ENCODE measurements at places on chromosomes 6 and 20.

- no peak for DNase-seq
These were observed 116.6 kb upstream of the PROKR2 start for GRCh38 chr20:5433352-5433751.

GRCh38 chr20:6740096-6740495, 27.4 kb upstream of the BMP2 start:
- DNase-seq: no peak

DNA sequence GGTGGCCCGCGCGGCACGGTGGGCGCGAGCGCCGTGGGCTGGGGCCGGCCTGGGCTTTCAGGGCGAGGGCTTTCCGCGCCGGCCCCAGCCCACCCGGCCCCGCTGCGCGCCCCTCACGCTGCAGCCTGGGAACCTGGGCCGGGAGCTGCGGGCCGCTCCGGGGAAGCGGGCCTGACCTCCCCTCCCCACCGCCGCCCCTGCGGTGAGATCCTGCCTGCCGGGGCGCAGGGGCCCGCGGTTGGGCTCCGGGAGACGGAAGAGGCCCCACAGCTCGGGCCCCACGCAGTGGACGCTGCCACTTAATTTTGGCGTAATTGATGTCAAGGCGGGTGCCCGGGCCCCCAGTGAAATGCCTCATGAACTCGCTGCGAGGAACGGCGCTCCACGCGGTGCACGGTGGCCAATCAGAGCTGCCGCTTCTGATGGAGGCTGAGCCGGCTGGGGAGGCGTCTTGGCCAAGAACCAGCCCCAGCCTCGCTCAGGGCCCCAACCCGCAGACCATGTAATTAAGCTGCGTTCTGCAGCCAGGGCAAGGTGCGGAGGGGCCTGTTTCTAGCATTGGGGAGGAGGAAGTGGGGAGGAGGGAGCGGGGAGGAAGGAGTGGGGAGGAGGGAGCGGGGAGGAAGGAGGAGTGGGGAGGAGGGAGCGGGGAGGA, 96.1 kb upstream of the BHLHE23 start:
- peak; percentile 67 for DNase-seq

DNA sequence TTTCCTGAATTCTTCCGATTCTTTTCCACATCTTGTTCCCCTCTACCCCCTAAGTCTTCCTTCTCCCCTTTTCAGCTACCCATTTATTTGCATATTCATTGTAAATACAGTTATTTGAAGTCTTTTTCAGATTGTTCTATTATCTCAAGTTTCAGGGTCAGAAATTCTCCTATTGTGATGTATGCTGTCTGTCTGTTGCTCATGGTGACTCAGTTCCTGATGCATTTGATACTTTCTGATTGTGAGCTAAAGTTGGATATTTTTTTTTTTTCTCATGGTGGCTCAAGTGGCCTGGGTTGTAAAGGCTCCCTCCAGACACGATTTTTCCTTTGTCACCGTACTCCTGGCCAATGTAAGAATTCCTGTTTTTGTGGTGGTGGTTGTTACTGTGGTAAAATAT, 4.9 kb upstream of the PI16 start:
- no peak for DNase-seq

DNA sequence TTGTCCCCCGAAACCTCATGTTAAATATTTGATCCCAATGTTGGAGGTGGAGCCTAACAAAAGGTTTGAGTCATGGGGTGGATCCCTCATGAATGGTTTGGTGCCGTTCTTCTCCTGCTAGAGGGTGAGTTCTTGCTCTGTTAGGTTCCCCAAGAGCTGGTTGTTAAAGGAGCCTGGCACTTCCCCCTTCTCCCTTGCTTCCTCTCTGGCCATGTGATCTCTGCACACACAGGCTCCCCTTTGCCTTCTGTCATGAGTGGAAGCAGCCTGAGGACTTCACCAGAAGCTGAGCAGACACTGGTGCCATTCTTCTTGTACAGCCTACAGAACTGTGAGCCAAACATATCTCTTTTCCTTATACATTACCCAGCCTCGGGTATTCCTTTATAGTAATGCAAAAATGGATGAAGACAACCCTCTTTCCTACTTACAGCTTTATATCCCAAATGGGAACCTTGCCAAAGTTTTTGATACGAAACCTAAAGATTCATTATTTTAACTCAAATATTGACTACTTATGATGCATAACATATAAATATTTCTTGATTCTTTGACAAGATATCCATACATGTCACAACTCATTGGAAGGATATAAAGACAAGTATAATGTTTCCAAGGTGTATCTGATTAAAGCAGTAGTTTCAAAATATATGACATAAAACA, 61.0 kb downstream of the RNF182 start:
- no peak for DNase-seq

DNA sequence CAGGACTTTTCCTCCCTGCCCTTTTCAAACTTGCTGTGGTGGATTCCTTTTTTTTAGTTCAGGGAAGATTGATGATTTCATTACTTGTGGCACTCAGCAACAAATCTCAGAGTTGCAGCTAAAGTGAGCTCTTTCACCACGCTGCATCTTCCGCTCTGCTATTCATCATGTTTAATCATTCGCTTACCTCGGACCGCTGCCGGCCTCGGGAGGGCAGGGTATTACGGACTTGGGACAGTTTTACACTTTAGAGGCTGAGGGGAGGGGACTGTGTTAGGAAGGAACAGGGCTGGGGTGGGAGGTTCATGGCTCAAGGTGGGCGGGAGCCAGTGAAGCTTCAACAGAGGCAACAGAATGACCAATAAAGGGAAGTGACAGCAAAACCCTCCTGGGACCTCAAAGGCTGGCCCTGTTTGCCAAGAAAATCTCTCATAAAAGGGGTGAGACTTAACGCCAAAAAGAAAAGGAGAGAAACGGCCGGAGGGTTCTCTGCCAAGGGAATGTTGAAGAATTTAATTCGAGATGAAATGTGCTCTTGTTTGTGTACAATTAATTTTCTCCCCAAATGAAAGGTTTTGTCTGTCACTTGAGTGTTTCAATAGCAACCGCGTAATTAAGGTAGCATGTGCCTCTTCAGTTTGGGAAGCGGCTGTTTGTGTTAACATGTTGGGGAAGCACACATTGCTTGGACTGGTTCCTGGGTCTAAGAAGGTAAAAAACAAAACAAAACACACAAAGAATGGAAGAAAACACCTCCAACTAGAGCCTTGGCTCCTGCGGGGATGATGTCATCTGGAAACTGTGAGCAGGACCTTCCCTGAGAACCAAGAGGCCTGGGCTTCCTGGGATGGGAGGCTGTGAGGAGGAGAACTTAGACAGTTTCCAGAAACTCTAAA, 72.5 kb upstream of the SULF2 start:
- no peak for DNase-seq

DNA sequence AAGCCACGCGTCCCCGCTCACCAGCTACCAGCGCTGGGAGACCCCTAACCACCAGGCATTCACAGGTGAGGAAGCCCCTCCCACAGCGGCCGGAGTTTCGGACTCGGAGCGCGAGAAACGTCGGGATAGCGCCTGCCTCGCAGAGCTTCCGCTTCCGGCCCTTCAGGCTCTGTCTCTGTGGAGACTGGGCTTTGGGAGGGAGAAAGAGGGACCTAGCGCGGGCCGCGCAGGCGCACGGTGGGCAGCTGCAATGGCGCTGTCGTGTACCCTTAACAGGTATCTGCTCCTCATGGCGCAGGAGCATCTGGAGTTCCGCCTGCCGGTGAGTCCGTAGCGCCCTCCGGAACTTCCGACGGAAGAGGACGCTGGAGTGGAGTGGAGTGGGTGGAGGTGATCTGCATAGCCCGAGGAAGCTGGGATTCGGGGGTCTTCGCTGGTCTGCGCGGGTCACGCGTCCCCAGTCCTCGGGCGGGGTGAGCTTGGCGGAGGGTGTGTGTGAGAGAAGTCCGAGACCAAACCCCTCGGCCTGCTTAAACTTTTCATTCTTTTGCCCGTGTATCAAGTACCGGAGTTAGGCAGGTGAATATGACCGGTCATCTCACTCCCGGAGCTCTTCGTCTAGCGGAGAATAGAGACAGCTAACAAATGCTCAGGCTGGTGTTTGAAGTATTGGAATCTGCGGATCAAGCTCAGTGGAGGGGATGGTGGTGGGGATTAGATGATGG, at the start of gene TRMT11:
TSS of gene TRMT11 (plus strand) at position 240 of the 725 bp plus-strand sequence. CDS start at position 251, 11 bp downstream.
- peak; percentile 69 for DNase-seq

DNA sequence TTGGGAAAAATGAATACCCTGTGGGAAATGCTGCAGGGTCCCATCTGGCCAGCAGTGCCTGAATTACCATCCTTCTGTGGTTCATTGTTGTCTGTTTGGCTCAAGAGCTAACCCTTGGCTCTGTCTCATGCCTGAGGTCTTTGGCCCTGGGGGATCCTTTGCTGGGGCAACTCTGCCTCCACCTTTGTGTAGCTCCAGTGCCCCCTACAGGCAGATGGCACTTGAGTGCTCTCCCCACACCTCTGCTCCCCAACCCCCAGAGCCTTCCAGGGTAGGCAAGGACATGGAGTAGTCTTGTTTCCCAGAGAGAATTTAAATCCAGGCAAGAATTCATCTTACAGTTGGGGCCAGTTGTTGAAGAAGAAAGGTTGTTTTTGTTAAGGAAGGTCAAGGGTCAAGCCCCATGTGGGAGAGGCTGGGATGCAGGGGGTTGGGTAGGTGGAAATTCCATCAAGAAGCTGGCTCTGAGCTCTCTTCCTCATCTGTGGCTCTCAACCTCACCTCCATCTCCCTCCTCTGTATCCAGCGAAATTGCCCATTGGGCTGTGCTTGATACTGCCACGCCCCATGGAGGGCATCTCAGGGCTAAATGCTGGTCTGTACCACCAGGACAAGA, 44.2 kb downstream of the ZNF831 start:
- DNase-seq: peak; percentile 72

GRCh38 chr20:913306-913849, 2.8 kb downstream of the ANGPT4 start:
- no peak for DNase-seq

GRCh38 chr20:991850-992249, 10.3 kb downstream of the RSPO4 start:
- DNase-seq: no peak

DNA sequence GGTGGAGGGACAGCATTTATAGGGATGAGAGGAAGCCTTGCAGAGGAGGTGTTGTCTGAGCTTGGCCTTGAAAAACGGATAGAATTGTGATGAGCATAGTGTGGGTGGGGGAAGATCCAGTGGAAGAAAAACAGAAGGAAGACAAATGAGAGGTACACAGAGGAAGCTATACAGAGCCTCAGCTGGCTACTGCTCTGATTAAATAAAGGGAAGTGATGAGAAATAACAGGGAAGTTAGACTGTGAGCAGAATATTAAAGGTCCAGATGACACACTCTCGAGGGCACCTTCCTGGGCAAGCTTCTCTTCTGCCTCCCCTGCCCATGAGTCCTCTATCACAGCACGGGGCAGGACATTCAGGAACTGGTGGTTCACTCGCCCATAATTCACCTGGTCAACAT, 182.3 kb downstream of the KIF16B start:
- no peak for DNase-seq

DNA sequence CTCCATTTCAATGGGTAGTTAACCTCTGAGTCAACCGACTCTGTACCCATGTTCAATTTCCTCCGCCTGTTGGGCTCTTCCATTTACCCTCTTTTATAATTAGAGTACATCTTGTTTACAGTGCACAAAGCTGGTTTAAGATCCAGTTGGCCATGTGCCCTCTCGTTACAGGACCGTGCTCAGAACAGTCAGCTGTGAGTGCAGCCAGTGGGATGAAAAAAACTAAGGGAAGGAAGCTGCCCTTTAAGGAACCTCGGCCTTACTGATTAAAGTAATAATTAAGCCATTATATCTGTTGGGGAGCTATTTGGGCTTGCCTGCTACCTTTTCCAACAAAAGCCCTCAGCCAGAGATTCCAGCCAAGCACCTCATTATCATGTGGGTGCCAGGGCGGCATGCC, 68.8 kb downstream of the TMEM170B start:
- no peak for DNase-seq

DNA sequence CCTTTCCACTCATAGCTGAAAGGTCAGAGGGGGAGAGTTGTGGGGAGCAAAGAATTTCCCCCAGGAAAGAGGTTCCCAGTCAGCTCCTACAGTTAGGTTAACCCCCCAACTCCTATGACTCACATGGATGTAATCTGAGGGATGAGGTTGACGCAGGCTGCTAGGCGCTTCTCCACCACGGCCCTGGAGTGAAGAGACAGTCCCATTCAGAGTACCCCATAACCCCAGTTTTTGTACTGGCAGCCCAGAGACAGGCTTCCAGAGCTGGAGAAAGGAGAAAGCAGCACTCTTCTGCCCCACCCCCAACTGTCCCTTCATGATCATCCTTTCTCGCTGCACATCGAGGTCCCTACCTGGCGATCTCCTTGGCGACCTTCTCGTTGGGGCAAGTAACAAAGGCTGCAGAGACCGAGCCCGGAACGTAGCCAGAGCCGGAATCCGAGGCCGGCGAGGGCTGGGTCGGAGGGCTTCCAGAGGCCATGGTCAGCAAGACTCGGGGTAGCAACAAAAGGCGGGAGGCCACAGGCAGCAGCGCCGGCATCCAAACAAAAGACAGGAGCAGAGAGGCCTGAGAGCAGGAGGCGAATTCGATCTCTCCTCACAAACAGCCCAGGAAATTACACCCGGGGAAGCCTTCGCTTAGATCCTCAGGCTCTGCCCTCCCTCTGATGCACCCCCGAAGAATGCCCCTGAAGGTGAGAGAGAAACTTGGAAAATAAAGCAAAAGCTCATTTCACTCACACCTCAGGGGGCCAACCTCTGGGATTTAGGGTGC, 592 bp downstream of the CUTA start:
- no peak for DNase-seq

GRCh38 chr6:30322527-30323501, 3.9 kb upstream of the TRIM39 start:
- no peak for DNase-seq

GRCh38 chr6:137736911-137737310, 130.1 kb upstream of the TNFAIP3 start:
- DNase-seq: no peak

DNA sequence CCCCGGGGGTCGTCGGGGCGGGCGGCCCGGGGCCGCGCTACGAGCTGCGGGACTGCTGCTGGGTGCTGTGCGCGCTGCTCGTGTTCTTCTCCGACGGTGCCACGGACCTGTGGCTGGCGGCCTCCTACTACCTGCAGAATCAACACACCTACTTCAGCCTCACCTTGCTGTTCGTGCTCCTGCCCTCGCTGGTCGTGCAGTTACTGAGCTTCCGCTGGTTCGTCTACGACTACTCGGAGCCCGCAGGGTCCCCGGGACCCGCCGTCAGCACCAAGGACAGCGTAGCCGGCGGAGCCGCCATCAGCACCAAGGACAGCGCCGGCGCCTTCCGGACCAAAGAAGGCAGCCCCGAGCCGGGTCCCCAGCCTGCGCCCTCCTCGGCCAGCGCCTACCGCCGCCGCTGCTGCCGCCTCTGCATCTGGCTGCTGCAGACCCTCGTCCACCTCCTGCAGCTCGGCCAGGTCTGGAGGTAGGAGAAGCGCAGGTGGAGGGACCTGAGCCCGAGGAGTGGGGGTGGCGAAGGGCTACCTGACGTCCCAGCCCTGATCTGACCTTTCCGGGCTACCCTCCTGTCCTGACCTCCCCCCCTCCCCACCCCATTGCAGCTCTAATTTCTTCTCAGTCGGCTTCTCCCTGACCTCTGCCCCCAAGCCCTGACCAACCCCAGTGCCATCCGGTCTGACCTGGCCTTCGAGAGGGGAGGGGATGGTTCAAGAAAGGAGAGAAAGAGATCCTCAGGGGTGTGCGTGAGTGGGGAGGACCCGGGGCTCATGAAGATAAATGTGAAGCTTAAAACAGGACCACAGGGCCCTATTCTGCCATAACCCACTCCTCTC, 558 bp downstream of the XKR7 start:
- peak; percentile 80 for DNase-seq
